ENCODE measurements at places on chromosomes 16 and 17.

DNA sequence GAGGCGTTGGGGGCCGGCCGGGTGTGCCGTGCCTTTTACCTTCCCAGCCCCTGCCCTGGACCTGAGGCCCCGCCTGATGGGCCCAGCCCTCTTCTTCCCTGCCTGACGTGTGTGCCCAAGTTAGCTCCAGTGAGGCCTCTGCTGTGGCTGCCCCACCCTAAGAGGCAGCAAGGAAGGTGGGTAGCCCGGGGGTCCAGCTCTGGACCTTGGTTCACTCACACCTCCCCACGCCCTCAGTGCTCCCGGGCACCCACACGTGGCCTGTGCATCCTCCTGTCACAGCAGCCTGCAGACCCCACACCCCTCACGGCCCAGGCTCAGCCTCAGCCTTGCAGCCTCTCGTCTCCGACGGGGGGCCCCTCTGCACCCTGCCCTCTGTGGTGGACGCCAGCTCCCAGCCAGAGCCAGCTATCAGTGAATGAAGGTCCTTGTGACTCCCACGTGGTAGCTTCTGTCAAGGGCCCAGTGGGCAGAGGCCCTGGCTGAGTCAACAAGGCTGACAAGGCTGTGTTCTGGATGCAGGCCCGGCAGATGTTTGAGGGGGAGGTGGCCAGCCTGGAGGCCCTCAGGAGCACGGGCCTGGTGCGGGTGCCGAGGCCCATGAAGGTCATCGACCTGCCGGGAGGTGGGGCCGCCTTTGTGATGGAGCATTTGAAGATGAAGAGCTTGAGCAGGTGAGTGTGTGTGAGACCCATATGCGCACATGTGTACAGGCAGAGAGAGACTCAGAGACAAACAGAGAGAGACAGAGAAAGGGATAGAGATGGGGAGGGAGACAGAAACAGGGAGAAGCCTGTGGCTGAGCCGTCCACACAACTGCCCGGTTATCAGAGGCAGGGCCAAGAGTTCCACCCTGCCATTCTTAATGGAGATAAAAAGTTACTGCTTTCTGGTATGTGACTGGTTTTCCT, 2.8 kb downstream of the FN3K start:
- no peak for DNase-seq

DNA sequence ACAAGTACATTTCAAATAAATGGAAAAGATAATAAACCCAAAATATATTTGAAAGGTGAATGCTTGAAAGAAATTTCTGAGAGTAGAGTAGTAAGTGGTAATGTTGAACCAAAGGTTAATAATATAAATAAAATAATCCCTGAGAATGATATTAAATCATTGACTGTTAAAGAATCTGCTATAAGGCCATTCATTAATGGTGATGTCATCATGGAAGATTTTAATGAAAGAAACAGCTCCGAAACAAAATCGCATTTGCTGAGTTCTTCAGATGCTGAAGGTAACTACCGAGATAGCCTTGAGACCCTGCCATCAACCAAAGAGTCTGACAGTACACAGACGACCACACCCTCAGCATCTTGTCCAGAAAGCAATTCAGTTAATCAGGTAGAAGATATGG, 84.2 kb downstream of the C17orf58 start:
- DNase-seq: no peak

- DNase-seq: peak; percentile 95
Measured at GRCh38 chr16:67734731-67735201, 15.7 kb upstream of the GFOD2 start.

DNA sequence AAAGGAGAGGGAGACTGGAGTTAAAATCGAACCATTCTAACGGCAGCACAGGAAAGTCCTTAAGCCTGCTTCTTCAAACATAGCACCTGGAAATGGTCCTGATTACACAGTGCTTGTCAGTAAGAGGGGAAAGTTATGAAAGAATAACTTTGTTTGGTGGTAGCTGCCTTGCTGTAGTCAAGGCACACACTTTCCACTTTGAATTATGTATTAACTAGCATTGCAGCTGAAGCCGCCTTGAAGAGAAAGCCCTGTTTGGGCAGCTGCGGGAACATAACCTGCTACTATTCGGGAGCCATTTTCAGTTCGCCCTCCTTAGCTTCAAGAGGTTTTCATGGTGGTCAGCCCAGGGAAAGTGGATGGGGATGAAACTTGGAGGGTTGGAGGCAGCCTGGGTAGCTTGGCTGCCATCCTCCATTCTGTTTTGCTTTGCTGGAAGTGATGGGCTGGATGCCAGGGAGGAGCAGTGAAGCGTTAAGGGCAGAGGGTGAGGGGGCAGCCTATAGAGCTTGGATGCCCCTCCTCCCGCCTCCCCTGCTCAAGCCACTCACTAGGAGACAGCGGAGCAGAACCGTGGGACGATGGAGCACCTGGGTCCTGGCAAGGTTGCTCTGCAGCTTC, 5.3 kb upstream of the HAS3 start:
- DNase-seq: no peak

DNA sequence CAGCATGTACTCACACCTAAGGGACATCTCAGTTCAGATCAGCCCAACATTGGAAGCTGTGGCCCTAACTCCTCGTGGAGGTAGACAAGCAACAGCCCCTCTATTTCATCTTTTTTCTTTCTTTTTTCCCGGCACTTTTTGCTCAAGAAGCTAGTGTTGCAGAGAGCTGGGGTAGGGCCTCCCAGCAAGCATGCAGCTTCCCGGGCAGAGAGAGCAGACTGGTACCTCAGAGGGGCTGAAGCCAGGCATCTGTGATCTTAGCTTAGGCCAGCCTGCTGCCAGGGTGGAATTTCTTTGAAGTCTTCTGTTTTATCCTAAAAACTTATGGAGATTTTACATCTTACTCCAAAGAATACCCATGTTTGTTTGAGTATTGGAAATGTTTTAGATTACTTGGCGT, 195.4 kb downstream of the C16orf95 start:
- no peak for DNase-seq
